ENCODE measurements at places on chromosomes 13 and 19.

DNA sequence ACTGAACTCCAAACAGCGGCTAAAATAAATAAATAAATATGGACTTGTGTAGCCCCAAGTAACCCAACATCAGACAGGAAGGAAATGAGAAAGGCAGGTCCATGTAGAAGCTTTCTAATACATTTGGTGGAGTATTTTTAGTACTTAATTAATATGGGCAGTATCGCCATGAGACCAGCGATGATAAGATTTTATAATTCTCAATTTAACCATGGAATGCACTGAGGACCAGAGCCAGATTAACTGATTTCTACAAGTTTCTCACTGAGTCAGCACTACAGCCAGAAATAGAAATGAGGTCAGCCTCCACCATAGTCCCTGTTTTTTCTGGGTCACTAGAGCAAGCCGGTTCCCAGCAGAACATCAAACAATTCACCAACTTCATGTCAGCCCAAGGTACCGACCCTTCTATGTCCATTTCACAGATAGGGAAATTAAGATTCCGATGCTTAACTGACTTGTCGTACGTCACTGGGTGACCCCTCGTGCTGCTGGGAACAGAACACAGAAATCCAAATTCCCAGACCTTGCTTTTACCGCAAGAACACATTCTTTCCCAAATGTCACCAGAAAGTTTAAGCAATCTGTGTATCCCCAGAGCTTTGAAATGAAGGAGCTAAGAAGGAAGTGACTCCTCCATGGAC lies 90.4 kb downstream of the COL4A1 start:
- no peak for DNase-seq

DNA sequence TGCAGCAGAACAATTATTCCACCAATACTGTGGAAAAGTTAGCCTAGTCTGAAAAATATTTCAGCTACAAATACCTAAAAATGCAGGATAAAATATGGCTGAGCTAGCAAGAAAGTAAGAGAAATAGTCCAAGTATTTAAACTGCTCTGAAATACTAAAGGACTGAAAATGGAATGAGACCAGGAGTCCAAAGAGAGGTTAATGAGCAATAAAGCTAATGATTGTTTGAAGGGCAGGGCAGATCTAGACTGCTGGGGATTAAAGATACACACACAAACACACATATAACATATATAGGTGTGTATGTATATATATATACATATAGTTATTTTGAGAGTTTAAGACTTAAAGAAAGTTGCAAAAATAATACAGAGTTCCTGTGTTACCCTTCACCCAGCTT lies 2.6 kb upstream of the CDADC1 start:
- no peak for DNase-seq

- no peak for DNase-seq
Observed at GRCh38 chr13:54628383-54628782, 1599.8 kb downstream of the OLFM4 start.

DNA sequence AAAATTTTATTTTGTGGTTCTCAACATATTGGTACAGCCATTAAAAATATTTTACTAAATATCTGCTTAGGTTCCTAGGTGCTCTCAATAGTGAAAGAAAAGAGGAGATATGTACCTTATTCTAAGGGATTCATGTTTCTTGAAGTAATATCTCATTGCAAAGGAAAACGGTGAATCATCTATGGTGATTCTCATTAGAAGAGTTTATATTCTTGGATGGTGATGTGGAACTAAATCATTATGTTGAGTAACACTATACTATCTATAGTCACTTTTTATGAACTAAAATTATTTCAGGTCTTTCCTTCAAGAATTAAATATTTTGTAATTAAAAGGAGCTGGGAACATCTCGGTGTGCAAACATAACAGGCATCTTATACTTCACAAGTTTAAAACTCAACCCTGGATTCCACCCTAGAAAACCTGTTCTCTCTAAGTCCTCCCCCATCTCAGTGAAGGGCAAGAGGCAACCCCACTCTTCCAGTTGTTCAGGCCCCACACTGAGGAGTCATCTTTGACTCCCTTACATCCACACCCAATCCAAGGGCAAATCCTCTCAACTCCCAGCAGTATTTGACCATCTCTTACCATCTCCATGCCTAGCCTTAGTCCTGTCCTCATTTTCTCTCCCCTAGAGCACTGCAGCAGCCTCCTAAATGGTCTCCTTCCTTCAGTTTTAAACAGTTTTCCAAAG lies 140.1 kb downstream of the RGCC start:
- DNase-seq = peak; percentile 69

DNA sequence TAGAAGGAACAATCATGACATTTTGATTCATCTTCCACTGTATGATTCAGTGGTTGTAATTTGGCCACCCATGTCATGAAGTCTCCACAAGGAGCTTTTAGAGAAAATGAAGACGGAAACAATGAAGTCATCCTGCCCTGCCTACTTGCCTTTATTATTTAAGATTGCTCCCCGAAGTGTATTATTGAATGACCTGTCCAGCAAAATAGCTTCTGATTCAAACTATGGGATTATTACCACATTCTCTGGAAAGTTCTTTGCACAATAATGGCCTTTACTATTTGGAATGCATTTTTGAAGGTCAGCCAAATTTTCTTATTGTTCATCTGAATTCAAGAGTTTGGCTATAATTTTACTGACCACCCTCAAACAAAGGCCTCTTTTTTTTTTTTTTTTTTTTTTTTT lies 77.8 kb upstream of the RFC3 start:
- peak; percentile 32 for DNase-seq

- DNase-seq = no peak
Observed at GRCh38 chr19:34332027-34332760, 32.8 kb upstream of the GPI start.

DNA sequence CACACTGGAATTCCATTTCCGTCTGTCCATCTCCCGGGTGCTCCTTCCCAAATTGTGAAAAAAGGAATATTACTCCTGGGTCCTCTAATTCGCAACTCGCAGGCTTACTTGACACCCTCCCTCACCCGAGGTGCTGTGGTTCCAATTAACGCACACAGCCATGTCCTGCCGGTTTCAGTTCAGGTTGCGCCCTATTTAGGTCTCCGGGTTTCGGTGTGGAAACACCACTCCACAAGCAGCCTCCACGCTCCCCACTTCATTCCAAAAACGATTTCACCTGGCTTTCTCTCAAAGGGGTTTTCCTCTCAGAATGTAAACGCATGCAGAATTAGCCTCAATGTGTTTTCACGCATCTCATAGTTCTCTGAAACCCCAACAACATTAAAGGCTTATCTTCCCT lies 37.9 kb downstream of the NAXD start:
- DNase-seq = no peak

- DNase-seq = no peak
Observed at GRCh38 chr19:32916969-32917615, 47.5 kb upstream of the SLC7A9 start.

- no peak for DNase-seq
Observed at GRCh38 chr19:2150794-2151338, 500 bp downstream of the AP3D1 start.

DNA sequence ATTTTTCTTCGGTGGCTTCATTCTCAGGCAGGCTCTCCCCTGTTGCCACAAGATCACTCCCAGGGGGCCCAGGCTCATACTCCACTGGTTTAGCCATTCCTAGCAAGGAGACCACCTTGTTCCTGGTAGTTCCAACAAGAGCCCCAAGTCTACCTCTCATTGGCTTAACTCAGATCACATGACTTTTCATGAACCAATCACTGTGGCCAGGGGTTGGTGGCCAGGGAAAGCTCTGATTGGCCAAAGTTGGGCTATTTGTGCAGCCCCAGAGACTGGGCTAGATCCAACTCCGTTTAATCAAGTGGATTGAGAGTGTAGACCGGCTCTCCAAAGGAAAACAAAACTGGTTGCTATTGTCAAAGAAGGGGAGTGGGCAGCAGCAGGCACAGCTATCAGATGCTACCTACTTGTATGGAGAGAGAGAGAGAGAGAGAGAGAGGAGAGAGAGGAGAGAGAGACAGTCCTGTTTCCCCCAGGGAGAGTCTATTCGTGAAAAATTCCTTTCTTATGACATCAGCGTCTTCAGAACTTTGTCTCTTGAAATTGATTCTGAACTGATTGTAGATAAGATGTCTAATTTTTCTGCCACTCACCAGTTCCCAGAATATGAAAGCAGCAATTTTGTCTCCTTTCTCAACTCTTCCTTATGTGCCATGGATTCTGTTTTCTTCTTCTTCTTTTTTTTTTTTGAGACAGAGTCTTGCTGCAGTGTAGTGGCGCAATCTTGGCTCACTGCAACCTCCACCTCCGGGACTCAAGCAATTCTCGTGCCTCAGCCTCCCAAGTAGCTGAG lies 5.9 kb downstream of the CEACAM19 start:
- DNase-seq = peak; percentile 65

Data from epithelial cell of esophagus (primary cell).